ENCODE measurements at places on chromosomes 11 and 22.

- DNase-seq = no peak
Measured at GRCh38 chr11:34707462-34707840, 86.6 kb downstream of the EHF start.

GRCh38 chr22:30602049-30602448, 4.9 kb upstream of the TCN2 start:
- no peak for DNase-seq

- DNase-seq = no peak
Measured at GRCh38 chr11:75563978-75564552, 2.0 kb downstream of the SERPINH1 start.

DNA sequence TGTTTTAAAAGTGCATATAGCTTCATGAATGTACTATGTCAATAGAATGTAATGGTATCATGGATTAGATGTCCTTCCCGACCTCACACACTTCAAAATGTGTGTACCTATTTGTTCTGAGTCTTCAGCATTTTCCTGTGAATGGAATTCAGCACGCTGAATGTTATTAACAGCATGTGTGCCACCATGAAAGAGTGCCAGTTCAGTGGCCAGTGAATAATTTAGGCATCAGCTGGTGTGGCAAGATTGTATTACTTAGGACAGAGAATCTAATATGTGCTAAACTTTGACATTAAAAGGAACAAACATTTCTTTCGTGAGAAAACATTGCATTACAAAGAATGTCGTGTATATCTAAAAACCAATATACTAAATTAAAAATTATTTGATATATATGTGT, 46.4 kb downstream of the HIPK3 start:
- DNase-seq = no peak

Measured in NCI-H2081 treated with DMSO at 0.1 percent for 48 hours (cell line).